Stimulated activated CD8-positive, alpha-beta memory T cell treated with anti-CD3 and anti-CD28 coated beads, Interleukin-15, amount 100 ng/mL, for 1 hour (primary cell): ENCODE measurements at places on chromosomes 13 and 19.

GRCh38 chr13:30810801-30811200 is 75.5 kb downstream of the ALOX5AP start:
- no peak for DNase-seq

- no peak for DNase-seq
Observed at GRCh38 chr13:27405546-27406134, 18.8 kb upstream of the GTF3A start.

DNA sequence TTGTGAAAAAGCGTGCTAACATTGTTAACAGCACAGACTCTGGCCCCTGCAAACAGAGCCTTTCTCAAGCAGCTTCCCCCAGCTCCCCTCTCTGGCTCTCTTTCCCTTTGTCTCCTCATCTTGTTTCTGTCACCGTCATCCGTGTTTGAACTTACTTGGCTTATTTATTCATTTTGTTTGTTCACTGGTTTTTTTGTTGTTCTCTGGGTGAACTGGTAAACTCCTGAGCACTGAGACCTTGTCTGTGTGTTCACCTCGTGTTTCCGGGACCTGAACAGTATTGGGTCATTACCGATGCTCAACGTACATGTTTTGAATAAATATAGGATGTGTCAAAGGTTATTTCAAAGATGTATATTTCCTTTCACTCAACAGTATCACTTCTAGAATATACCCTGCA is 92.4 kb upstream of the USP29 start:
- no peak for DNase-seq

DNA sequence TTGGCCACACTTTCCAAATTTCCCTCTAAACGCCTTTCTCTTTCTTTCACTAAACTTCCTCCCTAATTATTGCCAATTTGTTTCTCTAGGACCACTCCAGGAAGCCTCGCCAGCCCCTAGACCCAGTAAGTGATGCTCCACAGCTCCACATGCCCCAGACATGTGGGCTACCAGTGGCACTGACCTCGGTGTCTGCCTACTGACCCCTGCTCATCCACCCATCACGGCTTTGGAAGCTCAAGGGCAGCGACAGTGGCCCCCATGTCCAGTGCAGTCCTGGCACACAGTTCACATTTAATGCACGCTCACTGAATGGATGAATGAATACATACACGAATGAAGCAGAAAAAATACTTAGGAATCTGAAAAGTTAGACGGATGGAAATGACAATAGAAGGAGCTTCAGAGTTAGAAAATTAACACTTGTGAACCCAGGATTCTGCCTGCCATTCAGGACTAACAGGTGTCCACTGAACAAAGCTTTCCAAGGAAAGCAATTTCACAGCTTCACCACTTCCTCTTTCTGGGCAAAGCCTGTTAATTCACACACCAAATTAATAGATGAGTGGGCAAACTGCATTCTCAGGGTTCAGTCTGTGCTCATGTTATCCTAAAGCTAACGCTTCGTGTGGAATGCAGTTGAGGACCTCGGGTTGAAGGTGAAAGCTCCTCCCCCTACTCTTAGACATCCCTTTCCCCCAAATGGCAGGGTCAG is 50.9 kb downstream of the CCDC70 start:
- DNase-seq, result no peak

GRCh38 chr13:22077205-22077683 is 406.4 kb downstream of the FGF9 start:
- no peak for DNase-seq

DNA sequence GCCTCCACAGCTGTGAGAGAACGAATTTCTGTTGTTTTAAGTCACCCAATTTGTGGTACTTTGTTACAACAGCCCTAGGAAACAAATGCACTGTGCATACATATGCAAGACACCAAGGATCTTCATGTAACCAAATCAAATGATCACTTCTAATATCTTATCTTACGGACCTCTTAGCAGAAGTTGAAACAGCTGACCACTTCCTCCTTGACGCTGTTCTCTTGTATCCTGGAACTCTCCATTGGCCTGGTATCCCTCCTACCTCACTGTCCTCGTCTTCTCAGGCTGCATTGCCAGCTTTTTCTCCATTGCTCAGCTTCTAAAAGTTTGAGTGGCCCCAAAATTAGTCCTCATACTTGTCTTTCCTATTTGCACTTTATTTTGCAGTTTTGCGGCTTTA is 200.4 kb downstream of the DLEU7 start:
- DNase-seq, result no peak

DNA sequence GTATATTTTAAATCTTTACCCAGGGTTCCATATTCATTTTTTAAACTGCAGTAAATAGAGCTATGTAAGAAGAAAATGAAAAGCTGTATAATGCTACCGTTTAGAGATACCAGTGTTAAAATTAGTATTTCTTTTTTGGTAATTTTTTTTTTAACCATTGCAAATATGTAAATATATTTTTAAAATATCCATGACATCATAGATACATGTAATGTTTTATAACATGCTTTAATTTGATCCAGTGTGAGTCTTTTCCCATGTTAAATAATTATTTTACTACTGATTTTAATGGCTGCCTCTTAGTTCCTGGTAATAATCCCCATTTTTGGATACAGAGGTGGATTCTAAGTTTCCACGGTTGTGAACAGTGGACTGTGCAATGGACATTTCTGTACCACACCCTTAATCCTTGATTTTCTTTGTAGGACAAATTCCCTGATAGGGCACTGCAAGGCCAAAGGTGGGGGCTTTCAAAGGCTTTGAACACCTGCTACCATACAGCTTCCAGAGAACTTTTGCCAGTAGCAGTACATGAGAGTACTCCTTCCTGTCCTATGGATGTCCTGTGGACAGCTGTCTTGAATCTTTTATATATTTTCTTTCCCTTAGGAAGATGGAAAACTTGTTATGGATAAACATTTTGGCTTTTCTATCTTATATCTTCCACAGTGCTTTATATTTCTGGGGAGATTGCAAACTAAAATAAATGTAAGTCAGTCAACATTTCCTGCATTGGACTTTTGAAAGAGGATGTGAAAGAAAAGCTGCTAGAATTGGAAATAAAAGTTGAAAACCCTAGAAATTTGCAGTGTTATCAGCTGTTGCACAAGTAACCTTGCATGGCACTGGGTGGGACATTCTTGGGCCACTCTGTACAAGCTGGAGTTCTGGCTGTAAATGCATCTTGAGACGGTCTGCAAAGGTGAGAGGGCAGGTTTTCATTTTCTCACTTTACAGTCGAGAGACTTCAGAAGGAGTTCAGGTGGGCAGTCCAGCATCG is 46.8 kb downstream of the ARHGEF7 start:
- no peak for DNase-seq

GRCh38 chr13:44068169-44068568 is 188.5 kb downstream of the LACC1 start:
- no peak for DNase-seq
